ENCODE measurements at places on chromosomes 4 and X.

GRCh38 chr4:162075726-162076125, 88.1 kb downstream of the FSTL5 start:
- DNase-seq: no peak

DNA sequence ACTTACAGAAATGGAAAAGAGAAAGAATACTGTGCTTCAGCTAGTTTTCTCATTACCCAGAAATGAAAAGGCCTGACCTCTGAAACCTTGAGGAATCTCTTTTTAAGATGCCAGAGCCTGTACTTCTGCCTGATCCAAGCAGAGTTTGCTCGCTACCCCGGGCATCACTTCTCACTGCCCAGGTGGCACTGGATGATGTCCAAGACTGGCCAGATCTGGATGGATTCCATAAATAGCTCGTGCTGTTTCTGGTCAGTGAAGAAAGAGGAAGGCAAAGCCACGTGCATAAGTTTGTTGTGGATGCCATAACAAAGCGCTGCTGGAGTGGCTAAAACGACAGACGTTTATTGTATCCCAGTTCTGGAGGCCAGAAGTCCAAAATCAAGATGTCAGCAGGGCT, 133.5 kb downstream of the TBL1X start:
- no peak for DNase-seq

GRCh38 chr4:5635826-5636195, 72.5 kb downstream of the EVC2 start:
- no peak for DNase-seq

DNA sequence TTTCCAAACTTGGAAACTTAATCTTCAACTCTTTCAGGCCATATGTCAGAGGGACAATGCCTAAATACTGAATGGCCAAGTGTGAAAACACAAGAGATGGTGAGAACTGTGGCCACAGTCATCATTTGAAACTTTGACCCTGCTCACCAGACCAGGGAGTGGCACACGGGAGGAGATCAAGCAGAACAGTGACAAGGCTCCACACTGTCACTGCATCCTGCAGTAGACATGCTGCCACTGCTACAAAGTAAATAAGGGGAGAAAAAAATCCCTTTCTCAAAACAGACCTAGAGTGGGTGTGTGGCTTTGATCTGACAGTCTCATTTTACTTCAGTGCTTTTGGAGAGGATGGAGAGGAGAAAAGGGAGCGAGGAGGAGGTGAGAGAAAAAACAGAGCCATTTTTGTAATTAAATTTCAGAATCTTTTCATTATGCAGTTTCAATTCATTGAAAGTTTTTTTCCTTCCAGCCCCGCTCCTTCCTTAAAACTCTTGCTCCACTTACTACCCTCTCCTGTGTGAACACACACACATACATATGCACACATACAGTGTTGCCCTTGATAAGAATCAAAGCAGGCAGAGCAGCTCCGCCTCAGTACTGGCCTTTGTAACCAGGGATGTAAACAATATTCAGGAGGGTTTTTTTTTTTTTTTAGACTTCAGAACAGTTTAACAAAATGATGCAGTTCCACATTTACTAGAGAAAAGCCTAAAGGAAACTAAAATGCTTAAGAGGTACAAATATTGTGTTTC, 34.4 kb downstream of the NEXMIF start:
- no peak for DNase-seq

DNA sequence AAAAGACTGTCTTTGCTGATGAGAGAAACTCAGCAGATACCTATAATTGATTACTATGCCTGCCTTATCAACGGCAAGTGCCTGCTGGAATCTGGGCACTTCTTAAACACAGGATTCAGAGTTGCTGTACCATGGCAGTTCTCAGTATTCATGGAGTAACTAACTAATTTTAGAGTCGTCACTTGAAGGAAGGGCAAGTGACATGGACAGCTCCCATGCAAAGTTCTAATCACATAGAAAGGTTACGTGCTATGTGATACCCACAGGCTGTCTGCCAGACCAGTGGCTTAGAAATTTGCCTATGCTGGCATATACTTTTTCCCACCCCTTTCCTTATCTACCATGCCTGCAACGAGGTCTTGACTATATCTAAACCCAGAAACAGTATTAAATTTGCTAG, 931.1 kb upstream of the TENM3 start:
- DNase-seq: no peak

DNA sequence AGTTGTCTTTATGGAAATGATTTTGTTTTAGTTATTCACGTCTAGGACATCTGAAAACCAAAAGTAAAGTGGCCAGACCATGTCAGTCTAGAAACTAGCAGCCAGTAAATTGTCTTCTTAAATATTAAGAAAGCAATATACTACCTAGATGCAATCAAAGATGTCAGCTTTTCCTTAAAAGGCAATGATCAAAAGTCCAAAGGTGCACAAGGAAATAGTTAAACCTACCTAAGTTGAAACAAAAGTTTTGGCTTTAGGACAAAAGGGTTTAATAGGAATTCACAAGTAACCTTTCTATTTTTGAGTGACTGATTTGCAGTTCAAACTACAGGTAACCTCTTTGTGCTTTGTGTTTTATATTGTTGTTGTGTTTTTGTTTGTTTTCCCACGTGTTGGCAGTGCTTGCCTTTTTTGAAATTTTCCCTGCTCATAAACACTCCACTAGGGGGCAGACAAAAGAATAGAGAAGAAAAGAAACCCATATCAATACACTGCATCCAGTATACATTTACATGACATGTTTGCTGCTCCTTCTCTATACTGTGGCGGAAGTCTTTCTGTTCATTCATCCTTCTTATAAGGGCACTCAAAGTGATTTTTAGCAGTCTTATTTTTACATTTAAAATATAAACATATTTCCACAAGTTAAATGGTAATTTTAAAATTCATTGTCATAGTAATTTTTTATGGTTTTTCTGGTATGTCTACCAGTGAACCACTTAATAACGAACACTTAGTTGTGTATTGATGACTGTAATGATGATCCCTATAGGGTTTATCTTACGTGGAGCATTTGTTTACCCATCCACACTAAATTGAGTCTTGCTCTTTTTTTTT, 62.7 kb downstream of the GAB1 start:
- DNase-seq: no peak

GRCh38 chr4:103030791-103031190, 11.3 kb upstream of the SLC9B1 start:
- DNase-seq: no peak

DNA sequence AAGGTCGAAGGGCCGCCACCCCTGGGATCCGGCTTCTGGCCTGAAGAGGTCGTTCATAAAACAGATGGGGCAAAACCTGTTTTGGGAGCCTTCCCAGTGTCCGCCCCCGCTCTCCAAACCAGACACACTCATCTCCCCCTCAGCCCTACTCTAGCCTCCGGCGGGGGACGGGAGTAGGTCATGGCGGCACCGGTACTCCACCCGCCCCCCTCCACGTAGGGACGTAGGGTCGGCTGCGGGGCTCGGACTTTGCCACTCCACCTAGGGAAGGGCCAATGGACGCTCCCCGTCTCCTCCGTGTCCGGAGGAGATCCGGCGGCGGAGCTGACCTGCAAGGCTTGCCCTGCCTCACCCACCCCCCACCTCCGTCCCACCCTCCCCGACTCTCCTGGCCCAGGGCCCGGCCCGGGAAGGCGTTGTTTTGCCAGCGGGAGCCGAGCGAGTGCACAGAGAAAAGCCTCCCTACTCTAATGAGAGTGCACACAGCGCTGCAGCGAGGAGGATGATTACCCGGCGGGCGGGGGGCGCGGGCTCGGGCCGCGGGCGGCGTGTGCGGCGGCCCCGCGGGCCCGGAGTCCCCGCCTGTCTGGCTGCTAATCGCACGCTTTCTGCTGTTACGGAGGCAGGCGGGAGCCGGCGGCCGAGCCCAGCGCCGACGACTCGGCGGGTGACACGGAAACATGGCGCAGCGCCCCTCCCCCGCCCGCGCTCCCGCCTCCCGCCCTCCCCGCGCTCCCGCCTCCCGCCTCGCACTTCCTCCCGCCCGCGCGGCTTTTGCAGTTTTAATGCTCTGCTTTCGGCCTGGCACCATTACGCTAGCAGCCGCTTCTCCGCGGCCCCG, 8.3 kb upstream of the BCOR start:
- peak; percentile 65 for DNase-seq

DNA sequence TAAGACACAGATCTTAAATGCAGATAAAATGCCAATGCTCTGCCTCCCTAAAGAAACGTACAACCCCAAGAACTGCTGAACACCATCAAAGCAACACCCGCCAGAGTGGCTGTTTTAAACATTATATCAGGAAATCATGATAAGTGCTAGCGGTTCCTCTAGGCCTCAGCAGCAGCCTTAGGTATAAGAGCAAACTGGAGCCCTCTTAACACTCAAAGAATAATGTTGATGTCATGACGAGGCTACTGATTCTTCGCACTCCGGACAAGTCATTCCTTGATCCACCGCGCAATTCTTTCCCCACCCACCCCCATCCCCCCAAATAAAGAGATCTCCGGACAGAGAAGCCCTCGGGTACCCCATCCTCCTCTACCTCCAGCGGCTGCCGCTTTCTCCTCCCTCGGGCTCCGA, 507 bp downstream of the LIN54 start:
- no peak for DNase-seq

DNA sequence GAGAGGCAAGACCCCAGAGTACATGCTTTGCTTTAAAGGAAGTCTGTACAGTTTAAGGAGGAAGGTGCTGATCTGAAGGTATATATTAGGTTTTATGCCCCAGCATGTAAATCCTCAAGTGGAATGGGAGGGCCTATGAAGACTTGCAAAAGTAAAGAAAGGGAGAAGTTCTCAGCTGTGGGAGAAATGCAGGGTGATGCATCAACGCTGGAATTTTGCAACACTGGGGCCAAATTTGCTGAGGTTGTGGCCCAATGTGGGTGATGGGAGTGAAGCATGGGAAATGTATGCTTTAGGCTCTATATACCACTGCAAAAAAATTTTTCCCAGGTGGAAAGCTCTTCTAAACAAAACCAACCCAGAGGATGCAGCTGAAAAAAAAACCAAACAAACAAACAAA, 33.8 kb upstream of the GPR174 start:
- DNase-seq: no peak

DNA sequence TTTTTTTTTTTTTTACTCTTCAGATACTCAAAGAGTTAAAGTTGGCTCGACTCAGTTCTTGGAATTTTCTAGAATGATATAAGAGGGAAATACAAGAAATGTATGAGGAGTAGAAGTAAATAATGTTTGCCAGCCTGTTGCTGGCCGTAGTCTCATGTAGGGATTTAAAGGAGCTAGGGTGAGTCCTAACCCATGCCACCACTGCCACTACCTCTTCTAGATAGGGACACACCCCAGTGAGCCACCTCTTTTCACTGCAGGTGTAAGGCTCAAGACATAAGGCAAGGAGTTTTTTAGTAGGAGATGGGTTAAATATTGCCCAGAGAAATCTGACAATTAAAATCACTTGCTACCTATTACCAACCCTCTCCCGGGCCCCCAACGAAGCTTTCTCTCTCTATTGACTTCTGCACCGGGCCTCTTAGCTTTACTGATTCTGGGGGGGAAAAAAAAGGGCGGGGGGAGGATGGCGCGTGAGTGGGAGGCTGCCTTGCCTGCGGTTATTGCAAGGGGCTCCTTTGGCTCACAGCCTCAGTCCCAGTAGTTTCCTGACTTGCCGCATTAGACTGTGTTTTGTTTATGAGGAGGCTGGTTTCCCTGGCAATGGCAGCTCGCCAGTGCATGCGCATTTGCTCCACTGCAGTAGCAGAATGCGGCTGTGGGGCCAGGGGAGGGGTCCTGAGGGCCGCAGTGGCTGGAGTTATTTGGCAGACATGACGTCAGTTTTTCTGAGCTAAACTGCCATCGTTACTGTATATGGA, 3.0 kb downstream of the LINC00632 start:
- no peak for DNase-seq

DNA sequence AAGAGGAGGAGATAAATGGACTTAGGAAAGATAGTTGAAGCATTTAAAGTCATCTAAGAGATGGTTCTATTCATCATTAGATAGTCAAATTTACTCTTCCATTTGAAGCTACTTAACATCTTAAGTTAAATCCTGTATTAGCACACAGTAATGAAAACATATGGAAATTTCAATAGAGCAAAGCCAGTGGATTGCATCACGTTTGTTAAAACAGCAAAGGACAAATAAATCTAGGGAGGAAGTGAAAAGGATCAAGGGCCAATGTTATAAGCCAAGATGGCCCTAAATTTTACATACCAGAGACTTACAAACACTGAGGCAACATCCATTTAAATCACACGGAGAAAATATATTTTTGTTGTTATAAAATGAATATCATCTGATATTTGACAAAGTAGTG, 602.8 kb downstream of the INPP4B start:
- no peak for DNase-seq

DNA sequence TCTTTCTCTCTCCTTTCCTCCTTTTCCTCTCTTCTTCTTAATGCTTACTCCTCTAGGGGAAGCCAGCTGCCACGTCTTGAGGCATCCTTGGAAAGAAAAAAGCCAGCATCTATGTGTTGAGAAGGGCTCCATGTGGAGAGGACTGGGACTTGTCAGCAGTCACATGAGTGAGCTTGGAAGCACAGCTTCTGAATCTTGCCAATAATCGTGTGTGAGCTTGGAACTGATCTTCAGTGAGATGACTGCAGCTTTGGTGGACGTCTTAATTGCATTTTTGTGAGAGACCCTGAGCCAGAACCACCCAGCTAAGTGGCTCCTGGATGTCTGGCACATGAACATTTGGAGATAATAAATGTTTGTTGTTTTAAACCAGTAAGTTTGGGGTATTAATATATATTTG, 371.7 kb downstream of the SLITRK2 start:
- no peak for DNase-seq

GRCh38 chr4:29081234-29081955, 1638.8 kb upstream of the PCDH7 start:
- DNase-seq: no peak

- no peak for DNase-seq
These were observed 9.7 kb upstream of the IQCM start for GRCh38 chr4:149825336-149825735.

- DNase-seq: no peak
These were observed 20.4 kb upstream of the FBXW7 start for GRCh38 chr4:152556283-152556682.

DNA sequence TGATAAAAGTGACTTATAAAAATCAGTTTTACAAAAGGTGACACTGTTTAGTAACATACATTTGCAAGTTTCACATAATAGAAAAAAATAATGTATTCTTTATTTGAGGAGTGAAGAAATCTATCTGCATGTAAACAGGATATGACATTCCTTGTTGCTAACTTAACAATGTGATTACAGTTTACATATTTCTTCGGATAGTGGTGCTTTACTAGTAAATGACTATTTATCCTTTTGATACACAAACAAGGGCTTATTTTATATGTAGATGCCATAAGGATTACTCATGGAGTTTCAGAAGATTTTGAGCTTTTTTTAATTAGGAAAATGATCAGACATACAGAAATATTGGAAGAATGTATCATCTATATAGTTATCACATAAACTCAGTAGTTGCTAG, 126.5 kb downstream of the SLIT2 start:
- no peak for DNase-seq

- DNase-seq: no peak
These were observed 891.0 kb upstream of the FRG1 start for GRCh38 chr4:189049682-189050081.

GRCh38 chr4:560731-561291, 15.3 kb downstream of the TMEM271 start:
- DNase-seq: no peak
